Gastrocnemius medialis (tissue), 4 donors: ENCODE measurements at places on chromosomes 2 and 18. TPM values are rescaled to one million over a fixed set of nuclear protein-coding genes. Genes with fewer than 3 reads are reported as not detected.

The SLC9A2 gene
- 6.2 TPM for total RNA-seq

The CROCC2 gene
- total RNA-seq: 0.07 TPM

The FOSL2 gene
- total RNA-seq: 209 TPM

The PLGLB1 gene
- total RNA-seq: 4.3 TPM

The ZSWIM2 gene
- not detected for total RNA-seq

The IL1R1 gene
- 17.6 TPM for total RNA-seq

The APOB gene
- total RNA-seq: 0.05 TPM

The TRIB2 gene
- total RNA-seq: 18.5 TPM

The CKAP2L gene
- 0.07 TPM for total RNA-seq

DNA sequence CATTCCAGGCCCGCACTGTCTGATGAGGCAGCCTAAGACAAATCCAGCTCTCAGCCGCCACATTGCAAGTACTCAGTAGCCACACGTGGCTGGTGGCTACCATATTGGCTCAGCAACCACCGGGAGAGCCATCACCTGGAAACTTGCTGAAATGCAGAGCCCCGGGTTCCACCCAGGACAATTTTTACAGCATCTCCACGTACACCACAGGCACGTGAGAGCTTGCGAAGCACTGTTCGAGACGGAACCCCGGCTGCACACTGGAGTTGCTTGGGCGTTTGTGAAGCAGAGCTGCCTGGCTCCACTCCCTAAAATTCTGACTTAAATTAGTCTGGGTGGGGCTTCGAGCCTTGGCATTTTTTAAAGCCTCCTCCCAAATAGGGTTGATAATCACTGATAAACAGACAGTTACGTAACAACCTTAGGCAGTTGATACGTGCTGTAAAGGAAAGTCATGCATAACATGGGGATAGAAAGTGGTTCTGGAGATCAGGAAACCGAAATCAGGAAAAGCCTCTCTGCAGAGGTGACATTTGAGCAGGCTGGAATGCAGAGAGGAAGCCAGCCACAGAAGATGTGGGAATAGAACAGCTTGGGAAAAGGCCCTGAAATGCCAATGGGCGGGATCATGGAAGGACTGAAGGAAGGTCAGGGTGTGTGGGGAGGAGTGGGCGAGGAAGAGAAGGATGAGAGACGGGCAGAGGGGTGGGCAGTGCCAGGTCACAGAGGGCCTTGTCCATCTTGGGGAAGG, 6.2 kb downstream of the ASAP2 start:
- no peak for DNase-seq

DNA sequence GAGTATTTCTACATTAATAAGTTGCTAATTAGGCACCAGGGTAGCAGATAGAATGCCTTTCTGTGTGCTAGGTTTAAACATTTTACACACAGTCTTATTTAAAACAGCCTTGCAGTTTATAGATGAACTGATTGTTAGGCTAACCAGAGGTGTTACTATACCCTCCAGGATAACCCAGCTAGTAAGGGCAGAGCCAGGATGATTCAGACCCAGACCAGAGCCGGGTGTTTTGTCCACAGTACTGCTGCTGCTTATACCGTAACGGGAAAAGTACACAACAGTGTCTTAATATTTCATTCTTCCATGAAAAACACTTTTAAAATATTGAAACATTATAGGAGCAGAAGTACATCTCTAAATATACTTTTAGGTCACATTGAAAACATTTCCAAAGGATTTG, 82.7 kb downstream of the MALT1 start:
- DNase-seq: no peak

GRCh38 chr2:66649006-66649405, 214.1 kb downstream of the MEIS1 start:
- DNase-seq: no peak

DNA sequence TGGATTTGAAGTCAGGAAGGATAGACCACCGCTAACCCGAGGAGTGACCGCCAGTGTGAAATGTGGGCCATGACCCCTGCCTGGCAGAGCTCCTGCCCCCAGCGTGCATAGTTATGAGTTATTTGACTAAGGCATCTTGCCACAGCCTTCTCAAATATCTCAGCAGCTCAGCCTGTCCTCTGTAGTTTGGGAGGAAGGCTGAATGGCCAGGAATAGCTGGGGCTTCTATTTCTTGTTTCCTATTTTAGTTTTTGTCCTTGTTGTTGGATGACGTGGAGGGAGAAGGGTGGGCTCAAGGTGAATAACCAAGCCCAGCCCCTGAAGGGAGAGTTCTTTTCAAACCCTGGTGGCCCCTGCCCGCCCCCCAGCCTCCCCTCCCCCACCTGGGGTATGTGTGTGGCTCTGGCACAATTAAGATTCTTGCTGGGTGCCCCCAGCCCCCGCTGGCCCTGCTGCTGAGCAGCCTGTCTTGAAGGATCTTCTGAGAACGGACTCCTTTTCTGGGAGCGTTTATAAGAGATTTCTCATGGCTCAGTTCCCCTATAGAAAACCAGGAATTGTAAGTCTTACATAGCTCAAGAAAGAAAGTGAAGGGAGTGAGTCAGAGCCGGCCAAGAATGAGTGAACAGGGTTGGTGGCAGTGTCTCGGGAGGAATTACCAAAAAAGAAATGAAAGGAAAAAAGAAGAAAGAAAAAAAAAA, 157.4 kb downstream of the GLI2 start:
- DNase-seq: peak; percentile 69

DNA sequence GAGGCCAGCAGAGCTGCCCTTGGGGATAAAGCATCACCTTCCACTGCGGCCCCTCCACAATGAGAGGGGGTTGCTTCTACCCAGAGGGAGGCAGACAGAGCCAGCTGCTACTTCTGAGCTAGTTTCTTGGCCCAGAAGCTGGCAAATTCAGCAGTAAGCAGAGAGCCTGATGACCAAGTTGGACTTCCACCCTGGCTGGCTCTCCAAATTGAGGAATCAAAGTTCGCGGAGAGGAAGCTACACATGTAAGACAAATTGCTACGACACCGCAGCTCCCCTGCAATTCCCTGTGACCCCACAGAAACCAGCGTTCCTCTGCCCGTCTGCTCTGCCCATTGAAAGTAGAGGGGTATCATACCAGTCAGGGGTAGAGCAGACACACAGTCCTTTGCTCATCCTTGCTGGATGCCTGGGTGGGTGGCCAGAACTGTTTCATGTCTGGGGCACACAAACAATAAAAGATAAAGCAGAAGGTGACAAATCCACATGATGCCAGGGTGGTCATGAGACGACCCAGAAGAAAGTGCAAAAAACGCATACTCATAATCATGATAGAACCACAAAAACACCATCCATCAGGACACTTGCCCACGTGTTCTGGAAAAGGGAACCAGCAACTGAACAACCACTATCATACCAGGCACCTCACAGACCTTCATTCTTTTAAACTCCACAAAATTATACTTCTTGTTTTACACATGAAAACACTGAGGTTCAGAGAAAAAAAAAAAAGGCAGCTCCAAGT, 5.4 kb downstream of the TFCP2L1 start:
- DNase-seq: no peak

DNA sequence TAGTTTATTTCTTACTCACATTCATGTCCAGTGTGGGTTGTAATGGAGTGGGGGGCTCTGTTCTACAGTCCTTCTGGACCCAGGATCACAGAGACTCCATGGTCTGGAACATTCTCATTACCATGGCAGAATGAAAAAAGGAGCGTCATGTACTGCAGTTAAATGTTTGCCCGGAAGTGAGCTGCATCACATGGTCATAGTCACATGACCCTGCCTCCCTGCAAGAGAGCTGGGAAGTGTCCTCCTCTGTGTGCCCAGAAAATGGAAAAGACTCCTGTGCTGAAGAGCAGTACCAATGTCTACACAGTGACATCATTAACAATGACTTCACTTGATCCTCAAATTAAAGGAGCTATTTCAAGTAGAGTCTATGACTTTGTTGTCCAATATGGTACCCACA, 74.0 kb upstream of the ZBTB14 start:
- no peak for DNase-seq

DNA sequence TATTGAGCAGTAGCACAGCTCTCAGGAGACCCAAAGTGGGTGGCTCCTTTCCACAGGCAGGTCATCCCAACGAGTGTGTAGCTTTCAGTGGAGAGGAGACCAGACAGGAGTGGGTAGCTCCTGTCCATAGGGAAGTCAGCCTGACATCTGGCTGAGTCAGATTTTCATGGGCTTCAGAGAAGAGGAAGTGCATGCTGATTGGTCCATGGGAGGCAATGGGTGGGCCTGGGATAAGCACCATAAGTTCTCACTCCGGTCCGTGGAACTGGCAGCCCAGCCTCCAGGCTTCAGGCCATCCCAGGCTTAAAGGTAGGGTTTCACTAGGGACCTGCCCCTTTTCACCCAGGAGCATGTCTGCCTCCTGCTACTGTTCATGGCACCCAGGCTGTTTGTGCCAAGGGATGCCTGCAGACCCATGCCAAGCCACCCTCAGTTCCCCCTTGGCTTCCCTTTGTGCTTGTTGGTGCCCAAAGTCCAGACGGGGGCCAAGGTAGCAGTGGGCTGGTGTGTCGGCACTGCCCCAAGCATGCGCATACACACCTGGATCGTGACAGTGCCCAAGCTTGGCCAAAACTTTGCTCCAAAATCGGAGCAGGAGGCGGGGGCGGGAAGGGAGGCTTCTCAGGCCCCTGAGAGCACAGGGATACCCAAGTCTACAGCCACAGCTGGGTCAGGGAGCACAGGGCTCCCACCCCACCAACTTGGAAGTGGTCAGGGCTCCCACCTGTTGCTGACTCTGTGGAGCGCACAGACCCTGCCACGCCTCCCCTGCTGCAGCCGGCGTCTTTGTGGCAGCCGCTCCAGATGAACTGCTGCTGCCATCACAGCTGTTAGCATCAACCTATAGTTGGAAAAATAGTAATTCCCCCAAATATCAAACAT, 26.4 kb downstream of the MARCHF7 start:
- DNase-seq: no peak

- DNase-seq: no peak
These were observed 7.1 kb upstream of the GRHL1 start for GRCh38 chr2:9944330-9944758.

DNA sequence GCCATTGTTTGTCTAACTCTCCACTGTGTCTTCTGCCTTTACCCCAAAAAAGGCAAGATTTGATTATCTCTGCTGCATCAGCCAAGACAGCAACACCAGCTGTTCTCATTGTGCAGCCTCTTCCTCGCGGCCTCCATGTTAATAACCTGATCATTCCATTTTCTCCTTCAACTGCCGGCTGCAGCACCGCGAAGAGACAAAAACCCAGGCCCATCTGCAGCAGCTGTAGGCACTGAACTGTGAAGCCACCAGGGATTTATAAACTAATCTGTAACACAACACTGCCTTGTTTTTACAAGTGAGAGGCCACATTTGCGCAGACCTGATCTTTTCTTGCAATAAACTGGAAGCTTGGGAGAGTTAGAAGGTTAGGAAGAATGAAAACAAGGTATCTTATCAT, 147.8 kb downstream of the SATB2 start:
- no peak for DNase-seq
